ENCODE measurements at places on chromosomes 6 and 20.

GRCh38 chr6:110013386-110013785, 35.3 kb downstream of the GPR6 start:
- no peak for DNase-seq

DNA sequence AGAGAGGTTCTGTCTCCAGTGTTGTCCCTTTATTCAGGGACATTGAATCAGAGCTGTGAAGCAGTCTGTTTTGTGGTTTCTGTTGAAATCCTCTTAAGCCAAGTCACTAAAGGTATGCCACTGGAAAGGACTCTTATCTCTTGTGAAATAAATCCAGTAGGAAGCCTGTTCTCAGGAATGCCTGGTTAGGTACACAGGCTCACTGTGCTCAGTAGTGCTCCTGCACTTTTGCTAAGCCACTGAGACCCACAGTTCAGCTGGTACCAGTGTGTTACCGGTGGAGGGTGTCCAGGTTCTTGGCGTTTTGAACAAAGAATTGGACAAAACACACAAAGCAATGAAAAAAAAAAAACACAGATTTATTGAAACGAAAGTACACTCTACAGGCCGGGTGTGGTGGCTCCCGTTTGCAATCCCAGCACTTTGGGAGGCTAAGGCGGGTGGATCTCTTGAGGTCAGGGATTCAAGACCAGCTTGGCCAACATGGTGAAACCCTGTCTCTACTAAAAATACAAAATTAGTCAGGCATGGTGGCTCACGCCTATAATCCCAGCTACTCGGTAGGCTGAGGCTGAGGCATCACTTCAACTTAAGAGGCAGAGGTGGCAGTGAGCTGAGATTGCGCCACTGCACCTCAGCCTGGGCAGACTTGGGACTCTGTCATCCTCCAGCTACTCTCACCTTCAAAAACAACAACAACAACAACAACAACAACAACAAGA, 186.1 kb downstream of the JARID2 start:
- peak; percentile 24 for DNase-seq

DNA sequence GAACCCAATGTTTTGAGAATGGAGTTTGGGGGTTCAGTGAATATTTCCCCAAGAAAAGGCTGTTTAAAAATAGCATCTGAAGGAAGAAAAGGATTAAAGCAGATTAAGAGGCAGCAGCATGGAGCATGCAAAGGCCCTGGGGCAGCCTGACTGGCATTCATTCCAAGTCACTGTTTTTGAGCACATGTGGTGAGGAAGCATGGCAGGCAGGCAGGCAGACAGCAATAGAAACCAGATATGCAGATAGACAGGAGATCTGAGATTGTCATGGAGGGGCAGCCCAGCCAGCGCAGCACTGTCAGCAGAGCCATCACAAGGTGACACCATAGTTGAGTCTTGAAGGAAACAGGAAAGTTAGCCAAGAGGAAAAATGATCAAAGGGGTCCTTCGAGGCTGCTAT, 37.8 kb downstream of the SIRPA start:
- no peak for DNase-seq

DNA sequence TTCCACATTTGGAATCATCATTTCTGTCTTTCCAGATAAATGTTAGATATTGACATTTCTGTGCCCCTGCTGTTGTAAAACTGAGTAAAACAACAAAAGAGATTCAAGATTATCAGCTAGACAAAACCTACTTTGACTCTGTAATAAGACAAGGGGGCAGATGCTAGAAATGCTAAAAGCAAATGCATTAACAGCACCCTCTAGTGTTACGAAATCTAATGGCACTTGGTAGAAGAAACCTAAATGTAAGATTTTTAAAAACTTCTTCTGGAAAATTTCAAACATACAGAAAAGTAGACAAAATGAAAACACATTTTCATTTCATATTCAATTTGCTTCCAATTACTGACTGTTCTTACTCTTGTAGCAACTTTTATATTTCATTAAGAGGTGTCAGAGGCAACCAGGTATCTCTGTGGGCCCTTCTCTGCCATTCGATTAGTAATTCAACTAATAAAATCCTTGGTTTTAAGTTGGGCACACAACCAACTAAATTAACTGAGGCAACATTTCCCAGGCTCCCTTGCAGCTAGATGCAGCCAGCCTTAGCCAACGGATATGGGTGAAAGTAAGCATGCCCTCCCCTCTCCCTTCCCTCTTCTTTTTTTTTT, 45.0 kb downstream of the SLC23A2 start:
- DNase-seq, result no peak

- DNase-seq, result no peak
Observed at GRCh38 chr20:59131551-59132285, 31.9 kb upstream of the ZNF831 start.

DNA sequence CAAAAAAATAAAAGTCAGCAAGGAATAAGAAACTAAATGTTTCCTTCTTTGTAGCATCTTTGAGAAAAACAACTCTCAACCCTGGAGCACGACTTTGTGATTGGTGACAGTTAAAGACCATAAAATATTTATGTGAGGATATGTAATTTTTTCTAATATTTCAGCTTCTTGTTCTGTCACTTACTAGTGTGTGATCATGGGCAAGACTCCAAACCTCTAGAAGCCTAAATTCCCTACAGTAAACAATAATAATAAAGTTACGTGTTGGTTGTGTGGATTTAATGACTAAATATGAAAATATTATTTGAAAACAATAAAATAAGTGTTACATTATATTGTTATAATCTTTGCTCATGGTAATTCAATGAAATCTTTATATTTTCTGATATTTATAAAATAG, 735.6 kb upstream of the MARCKS start:
- DNase-seq, result no peak
